ENCODE measurements at places on chromosomes 12 and 14.

DNA sequence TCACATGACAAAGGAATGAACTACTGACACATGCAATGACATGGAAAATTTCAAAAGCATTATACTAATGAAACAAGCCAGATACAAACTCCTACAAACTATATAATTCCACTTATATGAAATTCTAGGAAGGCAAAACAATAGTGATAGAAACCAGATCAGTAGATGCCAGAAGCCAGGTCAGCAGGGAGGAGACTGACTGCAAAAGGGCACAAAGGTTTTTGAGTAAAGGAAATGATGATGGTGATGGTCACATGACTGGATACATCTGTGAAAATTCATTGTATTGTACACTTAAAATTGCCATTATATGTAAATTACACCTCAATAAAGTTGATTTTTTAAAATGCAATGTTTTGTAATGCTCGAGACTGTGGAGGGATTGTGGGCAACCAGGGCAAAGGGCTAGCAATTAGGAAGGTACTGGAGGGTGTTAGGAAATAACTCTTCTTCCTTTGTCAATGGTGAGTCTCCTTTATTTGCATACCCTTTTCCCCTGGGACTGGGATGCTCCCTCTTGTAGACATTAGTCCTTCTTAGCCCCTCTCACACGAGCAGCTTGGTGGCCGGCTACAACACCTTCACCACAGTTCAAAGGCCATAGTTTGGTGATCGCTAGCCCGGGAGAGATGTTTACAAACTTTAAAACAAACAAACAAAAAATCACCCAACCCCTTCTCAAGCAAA is 6.7 kb upstream of the PRPF40B start:
- DNase-seq = no peak

DNA sequence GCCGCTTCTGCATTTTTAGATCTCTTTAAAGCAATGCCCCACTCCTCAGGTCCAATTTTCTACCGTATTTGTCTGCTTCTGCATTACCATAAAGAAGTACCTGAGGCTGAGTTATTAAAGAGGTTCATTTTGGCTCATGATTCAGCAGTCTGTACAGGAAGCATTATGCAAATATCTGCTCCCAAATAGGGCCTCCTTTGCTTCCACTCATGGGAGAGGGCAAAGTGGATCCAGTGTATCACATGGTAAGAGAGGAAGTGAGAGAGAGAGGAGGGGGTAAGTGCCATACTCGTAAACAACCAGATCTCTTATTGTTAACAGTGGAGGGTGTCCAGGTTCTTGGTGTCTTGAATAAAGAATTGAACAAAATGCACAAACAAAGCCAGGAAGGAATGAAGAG is 316.1 kb upstream of the SEL1L start:
- no peak for DNase-seq

DNA sequence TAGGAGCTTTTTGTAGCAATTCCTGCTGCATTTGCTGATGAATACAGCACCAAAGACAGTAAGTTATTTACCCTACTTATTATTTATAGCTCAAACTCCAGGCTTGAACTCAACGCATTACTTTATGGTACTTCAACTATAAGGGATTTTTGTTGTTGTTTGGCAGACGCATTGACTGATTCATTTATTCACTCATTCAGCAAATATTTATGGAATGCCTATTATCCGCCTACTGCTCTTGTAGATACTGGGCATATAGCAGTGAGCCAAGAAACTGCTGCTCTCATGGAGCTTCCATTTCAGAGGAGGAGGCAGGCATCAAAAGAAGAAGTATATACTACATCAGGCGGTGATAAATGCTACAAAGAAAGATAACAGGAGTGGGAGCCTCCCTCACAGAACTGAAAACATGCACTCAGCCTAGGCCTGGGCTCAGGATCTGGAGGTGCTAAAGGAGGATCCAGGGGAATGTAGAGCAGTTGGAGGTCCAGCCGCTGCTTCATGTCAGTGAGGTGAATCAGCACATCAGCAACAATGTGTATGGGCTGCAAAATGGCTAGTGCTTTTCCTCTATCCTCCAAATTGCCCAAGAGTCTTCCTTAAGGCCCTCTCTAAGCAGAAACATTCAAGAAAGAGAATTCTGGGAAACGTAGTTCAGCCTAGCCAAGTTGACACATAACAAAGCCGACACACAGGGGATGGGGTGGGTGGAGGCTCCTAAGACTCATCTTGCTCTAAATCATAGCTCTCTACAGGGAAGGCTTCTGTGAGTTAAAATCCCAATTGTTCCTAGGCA is 157.5 kb downstream of the NRXN3 start:
- DNase-seq = no peak

DNA sequence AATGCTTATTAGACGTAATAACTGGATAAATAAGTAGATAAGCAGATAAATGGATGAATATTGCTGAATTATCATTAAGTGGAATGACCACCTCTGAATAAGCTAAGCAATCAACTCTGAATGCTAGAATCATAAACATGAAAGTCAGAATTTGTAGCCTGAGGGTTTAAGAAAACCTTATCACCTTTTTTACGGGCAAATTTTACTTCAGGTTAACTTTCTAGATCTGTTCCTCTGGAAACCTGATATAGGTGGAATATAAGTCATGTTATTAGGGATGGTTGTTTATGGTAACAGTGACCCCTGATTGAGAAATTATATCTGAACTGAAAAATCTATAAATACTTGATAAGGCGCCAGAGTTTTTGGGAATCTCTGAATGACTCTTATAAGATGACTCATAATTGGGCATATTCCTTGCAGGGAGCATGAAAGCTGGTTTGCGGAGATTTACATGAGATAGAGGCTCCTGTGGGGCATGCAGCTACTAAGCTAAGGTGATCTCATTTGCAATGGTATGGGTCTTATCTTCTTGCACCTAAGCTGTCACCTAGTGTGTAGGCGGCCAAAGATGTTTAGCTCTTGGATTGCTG is 12.1 kb downstream of the SPX start:
- no peak for DNase-seq

DNA sequence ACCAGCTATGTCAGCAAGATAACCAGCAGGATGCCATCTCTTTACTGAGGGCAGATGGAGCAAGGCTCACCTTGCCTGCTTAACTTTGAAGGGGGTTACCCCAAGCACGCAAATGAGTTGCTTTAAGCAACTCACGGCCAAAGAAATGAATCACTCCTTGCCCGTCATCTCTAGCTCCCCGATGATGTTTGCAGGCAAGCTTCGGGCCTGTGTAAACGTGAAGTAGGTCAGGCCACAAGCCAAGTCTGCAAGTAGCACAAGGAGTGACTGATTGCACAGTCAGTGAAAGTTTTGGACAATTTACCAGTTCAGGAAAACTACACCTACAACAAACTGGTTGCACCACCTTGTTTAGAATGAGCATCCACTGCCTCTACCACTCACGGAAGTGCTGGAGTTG is 699.7 kb upstream of the TBX3 start:
- no peak for DNase-seq

- no peak for DNase-seq
Observed at GRCh38 chr12:499837-500458, 40.2 kb downstream of the B4GALNT3 start.

- DNase-seq = no peak
Observed at GRCh38 chr12:42261708-42262107, 23.7 kb upstream of the YAF2 start.

DNA sequence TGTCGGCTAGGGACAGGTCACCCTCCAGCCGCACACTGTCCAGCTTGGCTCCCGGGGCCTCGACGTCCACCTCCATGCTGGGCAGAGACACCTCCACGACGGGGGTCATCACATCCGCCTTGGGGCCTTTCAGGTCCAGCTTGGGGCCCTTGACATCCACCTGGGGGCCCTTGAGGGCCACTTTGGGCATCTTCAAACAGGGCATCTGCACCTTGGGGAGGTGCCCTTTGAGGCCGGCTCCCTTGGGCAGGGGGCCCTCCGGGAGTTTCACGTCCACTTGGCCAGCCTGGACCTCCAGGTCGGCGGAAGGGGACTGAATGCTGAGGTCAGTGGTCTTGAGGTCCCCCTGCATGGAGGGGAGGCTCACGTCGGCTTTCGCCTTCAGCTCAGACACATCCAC is 17.9 kb downstream of the PLD4 start:
- peak; percentile 46 for DNase-seq

- DNase-seq = no peak
Observed at GRCh38 chr12:111122458-111122878, 202.1 kb upstream of the MYL2 start.

- no peak for DNase-seq
Observed at GRCh38 chr14:33490555-33490954, 460.3 kb downstream of the EGLN3 start.

DNA sequence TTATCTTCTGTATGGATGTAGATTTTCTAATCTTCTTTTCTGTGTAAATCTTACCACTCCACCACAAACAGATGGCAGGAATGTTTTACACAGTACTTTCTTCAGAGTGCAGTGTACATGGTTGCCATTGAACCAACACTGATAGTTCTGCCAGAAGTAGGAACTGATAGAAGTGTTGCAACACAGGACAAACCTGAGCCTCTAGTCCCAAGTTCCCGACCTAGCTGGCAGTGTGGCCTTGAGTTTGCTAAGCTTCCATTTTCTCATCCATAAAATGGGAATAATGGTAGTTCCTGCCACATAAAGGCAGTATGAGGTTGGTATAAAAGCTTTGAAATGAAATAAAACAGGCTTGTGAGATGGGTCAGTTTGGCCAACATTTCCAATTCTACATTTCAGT is 50.8 kb upstream of the SAV1 start:
- no peak for DNase-seq

DNA sequence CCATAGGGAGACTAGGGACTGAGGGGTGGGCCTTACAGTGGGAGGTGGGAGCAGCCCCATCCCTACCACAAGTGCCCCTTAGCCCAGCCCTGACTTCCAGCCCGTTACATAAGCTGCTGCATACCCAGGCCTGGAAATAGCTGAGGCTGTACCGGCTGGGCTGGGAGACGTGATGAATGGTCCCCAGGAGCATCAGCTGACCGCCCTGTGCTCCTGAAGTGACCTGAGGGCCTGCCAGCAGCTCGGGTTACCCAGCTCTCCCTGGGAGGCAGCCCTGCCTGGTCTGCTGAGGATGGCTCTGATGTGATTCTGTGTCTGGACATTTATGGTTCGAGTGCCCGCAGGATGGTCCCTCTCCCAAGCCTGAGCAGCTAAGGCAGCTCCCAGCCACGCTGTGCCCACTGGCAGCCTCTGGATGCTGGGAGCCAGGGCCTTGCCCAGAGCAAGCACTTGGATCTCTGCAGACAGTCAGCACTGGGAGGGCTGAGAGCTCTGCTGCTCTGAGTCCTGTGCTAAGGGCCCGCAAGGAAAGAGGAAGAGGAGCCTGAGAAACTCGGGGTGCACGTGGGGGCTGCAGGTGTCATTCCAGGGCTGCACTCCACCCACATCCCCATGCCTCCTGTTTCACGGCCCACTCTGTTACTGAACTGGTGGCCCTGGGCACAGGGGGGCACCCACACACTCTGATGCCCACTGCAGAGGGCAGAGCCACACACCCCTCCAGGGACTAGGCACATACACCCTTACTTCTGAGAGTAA is 20.5 kb downstream of the TAMALIN start:
- no peak for DNase-seq

- DNase-seq = no peak
Observed at GRCh38 chr12:65368055-65368454, 89.6 kb downstream of the MSRB3 start.

DNA sequence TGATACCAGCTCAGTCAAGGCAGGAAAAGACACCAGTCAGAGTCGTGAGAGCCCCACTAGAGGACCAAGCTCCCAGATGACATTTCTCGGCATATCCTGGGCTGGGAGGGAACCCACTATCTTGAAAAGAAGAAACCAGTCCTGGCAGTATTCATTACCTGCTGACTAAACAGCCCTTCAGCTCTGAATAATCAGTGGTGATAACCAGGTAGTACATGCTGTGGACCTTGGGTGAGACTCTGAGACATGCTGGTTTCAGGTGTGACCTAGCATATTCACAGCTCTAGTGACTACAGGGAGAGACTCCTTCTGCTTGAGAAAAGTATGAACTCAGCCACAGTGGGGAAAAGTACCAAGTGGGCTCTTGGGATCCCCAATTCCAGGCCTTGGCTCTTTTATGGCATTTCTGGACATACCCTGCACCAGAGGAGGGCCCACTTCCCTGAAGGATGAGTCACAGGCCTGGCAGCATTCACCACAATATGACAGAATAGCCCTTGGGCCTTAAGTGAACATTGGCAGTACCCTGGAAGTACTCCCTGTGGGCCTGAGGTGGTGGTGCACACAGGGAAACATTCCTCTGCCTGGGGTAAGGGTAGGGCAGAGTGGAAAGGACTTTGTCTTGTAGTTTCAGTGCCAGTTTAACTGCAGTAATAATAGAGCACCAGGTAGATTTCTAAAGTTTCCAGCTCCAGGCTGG is 82.6 kb upstream of the SLC38A4 start:
- DNase-seq = no peak
